Activated CD4-positive, alpha-beta T cell treated with anti-CD3 and anti-CD28 coated beads for 1 hour (primary cell): ENCODE measurements at places on chromosomes 6 and 20.

DNA sequence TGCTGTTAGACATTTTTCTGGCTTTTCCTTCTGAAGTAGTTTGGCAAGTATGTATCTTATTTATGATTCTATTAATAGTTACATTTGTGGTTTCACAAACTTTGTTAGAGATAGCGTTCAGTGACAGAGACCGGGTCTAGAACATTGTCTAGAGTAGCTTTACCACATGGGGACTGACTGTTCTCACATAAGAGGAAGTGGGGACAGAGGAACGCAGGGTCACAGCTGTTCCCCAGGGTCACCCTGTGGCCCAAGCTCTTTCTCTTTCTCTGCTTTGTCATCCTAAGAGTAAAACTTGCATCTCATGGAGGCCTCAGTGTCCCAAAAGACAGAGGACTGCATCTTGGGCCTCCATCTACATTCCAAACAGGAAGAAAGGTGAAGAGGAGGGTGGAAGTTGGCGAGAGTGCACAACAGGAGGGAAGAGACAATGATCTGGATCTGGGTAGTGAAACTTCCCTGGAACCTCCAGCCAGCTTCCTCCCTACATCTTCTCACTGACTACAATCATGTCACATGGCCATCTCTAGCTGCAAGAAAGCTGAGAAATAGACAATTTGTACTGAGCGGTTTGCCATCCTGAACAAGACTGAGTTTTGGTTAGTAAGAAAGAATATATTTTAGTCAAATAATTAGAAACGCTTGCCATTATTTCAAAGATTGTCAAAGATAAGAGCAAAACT is 645.8 kb upstream of the ARID1B start:
- no peak for DNase-seq

GRCh38 chr6:70336996-70337742 is 34.3 kb upstream of the COL9A1 start:
- DNase-seq: no peak

- DNase-seq: no peak
These were observed 101.0 kb downstream of the CENPW start for GRCh38 chr6:126440923-126441322.

DNA sequence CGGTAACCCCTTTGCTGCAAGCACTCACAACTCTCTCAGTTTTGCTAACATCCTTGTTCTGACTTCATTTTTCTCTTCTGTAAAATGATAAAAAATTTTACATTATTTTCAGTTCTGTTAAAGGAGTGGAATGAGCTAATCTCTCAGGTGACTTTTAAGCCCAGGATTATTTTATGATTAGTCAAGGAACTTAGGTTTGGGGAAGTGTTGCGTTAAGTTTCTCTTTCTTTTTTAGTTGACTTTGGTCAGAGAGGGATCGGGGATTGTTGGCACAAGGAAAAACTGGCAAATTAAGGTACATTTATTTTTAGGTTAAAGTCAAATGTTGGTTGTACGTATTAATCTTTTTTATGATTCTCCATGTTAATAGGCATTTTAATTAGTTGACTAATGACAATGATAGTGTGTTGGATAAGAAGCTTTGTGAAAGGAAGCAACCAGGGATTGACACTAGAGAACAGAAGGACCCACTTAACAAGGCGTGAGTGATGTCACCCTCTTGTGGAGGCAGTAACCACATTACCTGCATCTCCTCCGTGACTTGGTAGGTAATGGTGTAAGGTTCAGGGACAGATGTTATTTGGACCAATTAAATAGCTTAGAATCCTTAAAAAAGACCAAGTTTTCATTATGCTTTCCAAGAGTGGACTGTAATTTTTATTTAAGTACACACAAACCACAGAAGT is 31.6 kb downstream of the CD83 start:
- no peak for DNase-seq

- no peak for DNase-seq
These were observed 318.5 kb downstream of the CDC5L start for GRCh38 chr6:44706011-44706410.
